KG1 (cell line): ENCODE measurements at places on chromosomes 1 and 21.
A peak's percentile ranks its signal among the peaks of the same experiment; 100 is the strongest.

GRCh38 chr1:6425658-6426057 lies 1.1 kb downstream of the ESPN start:
- DNase-seq = no peak

DNA sequence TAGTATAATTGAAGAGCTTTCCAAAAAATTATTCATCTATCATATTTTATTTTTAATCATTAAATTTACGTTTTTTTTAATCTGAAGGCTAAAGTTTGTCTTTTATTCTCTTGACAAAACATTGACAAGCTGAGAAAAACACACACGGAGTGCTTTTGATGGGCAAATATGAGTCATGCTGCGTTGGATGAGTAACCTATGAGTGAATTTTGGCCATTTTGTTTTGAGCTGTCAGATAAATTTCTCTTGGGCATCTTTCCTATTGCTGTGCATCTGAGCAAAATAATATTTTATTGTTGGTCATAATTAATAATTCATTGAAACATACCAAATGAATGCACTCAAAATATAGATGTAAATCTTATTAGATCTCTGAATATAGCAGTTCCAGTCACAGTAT lies 1144.1 kb upstream of the ADGRL2 start:
- no peak for DNase-seq

GRCh38 chr1:28365864-28366263 lies 3.7 kb upstream of the PHACTR4 start:
- no peak for DNase-seq

GRCh38 chr1:205369701-205370123 lies 13.0 kb upstream of the KLHDC8A start:
- DNase-seq = no peak

- no peak for DNase-seq
Observed at GRCh38 chr1:7110321-7110720, 325.1 kb downstream of the CAMTA1 start.

DNA sequence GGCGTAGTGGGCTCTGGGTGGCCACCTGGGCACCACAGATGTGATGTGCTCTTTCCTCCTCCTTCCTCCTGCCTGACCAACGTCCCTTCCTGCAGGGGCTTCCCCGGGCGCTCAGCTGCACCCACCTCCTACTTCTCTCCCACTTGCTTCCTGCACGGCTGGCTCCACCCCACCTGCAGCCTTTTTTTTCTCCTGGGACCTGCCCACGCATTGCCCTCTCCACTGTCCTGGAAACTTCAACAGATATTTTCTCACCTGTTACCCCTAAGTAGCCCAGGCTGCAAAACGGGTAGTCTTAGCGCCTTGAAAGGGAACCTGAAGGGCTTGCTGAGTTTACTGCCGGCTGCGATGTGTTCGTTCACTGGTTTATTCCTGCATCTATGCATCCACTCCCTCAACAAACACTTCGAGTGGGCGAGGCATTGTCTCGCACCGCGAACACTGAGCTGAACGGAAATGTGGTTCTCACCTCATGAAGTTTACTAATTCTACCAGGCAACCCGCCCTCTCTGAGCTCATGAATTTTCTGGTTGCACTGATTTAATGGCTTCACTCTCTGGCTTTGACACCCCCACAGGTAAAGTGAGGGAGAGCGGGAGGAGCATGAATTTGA lies 23.6 kb downstream of the ZBTB18 start:
- no peak for DNase-seq

DNA sequence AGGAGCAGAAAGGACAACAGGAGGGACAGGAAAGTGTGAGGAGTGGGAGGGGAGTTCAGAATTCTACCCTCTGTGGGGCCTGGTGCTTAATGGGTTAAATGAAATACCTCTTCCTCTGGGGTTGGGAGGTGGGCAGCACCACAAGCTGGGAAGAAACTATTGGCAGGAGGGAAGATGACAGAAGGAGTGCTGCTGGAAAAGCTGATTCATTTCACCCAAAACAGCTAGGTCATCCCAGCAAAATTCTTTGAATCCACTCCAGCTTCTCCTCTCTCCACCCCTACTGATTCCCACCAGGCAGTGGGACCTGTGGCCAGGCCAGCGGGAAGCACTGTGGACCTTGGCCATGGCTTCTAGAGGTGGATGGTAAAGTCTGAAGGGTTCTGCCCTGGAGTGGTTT lies 12.8 kb downstream of the BCAN start:
- DNase-seq = no peak

GRCh38 chr1:145980457-145980994 lies 15.9 kb downstream of the TXNIP start:
- no peak for DNase-seq

GRCh38 chr1:57796616-57797015 lies 372.8 kb upstream of the DAB1 start:
- DNase-seq = no peak

DNA sequence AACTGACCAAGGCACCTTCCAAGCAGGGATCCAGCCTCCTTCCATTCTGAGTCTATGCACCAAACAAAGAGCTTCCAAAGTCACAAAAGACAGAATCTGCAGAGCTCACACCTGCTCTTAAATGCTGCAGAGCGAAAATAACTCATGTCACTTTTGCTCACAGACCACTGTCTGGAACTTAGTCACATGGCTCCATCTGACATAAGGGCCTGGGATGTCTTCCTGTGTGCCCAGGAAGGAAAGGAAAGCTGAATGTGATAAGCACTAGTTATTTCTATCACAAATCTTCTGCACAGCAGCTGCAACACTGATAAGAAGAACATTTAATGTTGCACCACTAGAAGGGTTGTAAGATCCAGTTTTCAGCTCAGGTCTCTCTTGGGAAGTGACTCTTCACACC lies 39.5 kb upstream of the SGIP1 start:
- DNase-seq = no peak

- DNase-seq = no peak
Observed at GRCh38 chr21:46220275-46220810, 8.2 kb downstream of the LSS start.

- peak; percentile 73 for DNase-seq
Observed at GRCh38 chr1:84442256-84442655, 36.8 kb upstream of the RPF1 start.

DNA sequence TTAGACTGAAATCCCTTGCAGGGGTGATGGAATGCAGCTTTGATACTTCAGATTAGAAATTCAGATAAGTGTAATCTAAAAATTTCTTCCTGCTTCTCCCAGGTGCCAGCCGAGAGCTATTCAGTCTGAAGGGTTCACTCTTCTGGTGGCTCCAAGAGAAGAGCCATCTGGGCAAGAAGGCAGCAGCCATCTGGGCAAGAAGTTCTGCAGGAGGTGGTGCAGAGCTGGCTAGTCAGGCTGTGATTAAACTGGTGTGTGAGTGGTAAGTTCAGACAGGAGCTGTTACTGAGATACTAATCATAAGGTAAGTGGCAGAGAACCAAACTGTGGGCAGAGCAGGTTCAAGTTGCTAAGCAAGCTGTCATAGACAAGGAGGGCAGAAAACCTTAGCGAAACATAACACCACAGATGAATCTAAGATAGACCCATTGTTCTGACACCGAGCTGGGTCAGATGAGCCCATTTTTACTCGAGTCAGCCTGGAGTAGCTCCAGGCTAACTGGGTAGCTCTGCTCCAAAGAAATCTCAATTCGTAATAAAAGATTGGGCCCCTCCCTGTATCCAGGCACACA lies 14.4 kb upstream of the TP53BP2 start:
- DNase-seq = no peak

DNA sequence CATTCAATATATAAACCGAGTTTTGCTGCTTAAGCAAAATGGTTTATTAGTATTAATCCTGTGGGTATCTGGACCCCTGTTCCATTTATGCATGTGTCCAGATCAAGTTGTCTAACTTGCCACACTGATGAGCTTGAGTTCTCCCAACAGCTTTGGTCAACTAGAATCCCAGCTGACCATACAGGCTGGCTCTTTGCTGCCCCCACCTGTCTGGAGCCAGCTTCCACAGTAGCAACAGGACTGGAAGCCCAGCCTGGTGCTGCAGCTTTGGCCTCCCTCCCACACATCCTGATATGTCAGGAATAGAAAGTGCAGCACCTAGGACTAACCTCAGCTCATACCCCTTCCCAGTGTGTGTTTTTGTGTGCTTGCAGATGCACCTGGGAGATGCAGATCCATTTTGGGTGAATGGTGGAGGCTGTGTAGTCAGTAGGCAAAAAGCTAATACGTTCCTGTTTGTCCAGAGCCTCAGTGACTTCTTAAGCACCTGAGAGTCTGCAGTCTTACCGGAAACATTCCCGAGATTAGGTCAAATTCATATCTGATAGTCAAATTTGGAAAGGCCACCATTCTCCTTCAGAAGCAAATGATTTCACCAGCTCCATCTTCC lies 40.9 kb upstream of the BEND5 start:
- peak; percentile 2 for DNase-seq

DNA sequence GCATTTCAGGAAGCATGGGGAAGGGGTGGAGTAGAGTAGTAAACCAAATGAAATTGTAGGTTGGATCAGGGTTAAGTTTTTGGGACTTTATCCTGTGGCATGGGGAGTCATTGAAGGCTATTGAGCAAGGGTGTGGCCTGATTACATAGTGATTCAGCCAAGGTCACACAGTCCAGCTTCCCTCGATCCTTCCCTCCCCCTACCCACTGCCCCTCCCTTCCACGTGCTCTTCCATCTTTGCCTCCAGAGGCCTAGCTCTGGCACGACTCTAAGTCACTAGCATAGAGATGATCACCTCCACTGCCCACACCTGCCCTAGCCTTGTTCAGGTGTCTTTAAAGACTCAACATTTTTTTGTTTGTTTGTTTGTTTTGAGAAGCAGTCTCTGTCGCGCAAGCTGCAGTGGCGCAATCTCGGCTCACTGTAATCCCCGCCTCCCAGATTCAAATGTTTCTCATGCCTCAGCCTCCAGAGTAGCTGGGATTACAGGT lies 37.2 kb upstream of the SLC9A1 start:
- DNase-seq = no peak

- DNase-seq = no peak
Observed at GRCh38 chr1:186511761-186512637, 51.1 kb upstream of the PDC start.

DNA sequence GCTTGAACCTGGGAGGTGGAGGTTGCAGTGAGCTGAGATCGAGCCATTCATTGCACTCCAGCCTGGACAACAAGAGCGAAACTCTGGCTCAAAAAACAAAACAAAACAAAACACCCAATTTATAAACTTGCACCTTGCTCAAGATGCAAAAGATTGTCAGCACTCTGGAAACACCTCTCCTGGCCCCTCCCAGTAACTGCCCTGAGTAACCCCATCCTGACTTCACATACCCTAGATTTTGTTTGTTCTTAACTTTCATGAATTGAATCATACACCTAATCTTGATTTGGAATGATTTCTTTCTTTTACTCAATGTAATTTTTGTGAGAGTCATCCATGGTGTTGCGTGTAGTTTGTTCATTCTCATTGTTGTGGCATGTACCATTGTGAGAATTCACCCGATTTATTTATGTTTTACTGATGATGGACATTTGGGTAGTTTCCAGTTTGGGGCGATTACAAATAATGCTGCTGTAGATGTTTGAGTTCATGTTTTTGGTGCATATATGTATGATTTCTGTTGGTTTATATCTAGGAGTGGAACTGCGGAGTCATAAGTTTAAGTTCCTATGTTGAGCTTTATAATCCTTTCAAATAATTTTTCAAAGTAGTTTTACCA lies 10.4 kb downstream of the NECAP2 start:
- no peak for DNase-seq

DNA sequence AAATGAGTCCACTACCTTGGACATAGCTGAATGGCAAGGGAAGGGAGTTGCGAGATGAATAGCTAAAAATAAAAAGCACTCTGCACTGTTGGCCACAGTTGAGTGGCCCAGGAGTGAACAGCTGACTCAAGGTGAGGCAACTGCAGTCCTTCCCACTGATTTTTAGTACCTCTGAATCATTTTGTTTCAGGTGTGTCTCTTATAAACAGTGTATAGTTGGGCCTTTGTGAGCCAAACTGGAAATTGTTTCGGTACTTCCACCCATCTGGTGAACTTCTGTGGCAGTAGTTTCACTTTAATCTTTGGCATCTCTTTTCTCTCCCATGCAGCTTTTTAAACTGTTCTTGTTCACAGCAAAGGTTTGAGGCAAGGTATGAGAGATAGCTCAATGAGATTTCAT lies 122.7 kb downstream of the VAV3 start:
- no peak for DNase-seq

DNA sequence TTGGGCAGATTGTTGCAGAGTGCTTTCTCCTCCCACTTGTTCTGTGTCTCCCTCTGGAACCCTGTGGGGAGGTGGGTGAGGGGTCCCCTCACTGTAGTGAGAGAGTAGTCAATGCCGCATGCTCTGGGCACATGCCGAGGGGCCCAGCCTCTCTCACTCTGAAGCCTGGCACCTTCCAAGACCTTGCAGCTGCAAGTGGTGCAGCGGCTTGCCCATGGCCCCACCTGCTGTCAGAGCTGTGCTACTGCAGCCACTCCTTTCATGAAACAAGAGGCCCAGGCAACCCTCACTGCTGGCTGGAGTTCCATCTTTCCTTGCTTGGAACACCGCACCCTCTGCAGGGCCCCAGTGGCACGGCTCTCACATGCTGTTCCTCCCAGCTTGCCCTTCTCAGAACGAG lies 58.4 kb upstream of the COL6A1 start:
- no peak for DNase-seq

DNA sequence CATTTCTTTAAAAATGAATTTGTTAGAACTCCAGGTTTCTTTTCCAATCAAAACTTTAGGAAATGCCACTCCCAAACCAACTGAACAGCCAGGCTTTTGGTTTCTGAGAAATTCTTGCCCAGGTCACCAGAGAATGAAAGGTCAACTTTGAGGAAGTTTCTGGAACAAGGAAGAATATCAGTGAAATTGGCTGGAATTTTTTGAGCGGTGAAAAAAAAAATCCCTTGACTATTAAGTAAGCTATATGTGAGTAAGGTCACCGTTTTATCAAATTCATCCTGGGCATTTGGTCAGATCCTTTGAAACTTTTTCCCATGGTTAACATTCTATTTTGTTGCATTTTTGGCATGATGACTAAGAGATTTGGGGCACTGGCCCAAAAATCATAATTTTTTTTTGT lies 469.3 kb downstream of the LTN1 start:
- DNase-seq = no peak

DNA sequence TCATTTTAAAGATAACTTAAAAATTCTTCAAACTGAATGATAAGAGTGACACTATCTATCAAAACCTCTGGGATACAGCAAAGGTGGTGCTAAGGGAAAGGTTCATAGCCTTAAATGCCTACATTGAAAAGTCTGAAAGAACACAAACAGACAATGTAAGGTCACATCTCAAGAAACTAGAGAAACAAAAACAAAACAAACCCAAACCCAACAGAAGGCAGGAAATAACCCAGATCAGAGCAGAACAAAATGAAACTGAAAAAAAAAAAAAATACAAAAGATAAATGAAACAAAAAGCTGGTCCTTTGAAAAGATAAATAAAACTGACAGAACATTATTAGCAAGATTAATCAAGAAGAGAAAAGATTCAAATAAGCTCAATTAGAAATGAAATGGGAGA lies 6.8 kb downstream of the ODF2L start:
- DNase-seq = no peak

- no peak for DNase-seq
Observed at GRCh38 chr1:168224991-168225390, 813 bp upstream of the SFT2D2 start.

GRCh38 chr1:212710566-212710965 lies 10.9 kb upstream of the BATF3 start:
- DNase-seq = no peak

- no peak for DNase-seq
Observed at GRCh38 chr1:205699416-205699815, 19.1 kb upstream of the SLC45A3 start.

- DNase-seq = no peak
Observed at GRCh38 chr1:236143104-236143948, 987 bp downstream of the GPR137B start.
